ENCODE measurements at places on chromosomes 12 and 14.

- no peak for DNase-seq
These were observed 282.3 kb upstream of the PRICKLE1 start for GRCh38 chr12:42871816-42872215.

- DNase-seq, result no peak
These were observed 2.6 kb downstream of the EXOC5 start for GRCh38 chr14:57266065-57266464.

DNA sequence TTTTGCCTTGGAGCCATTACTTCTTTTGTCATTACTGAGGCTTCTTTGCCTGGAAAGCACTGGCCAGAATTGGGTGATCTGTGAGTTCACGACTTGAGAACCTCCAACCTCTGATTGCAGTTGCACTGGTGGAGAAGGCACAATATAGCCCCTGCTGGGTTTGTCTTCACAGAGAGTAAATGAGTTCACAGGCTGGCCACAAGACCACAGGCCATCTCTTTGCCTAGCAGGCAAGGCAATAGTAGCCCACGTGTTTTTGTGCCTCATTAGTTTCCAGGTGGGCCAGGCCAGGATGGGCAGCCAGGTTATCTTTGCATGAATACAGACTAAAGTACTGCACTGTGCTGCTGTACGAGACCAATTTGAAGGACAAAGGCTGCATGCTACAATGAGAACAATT is 468.8 kb downstream of the NRXN3 start:
- no peak for DNase-seq

GRCh38 chr14:53350429-53350828 is 197.3 kb upstream of the DDHD1 start:
- no peak for DNase-seq

- DNase-seq, result no peak
These were observed 59.8 kb downstream of the PRMT8 start for GRCh38 chr12:3550839-3551238.

- DNase-seq, result no peak
These were observed 45.0 kb downstream of the SYNE3 start for GRCh38 chr14:95471476-95471875.

GRCh38 chr12:14930299-14930698 is 8.0 kb downstream of the ERP27 start:
- DNase-seq, result no peak

GRCh38 chr12:111569363-111570083 is 29.6 kb downstream of the ATXN2 start:
- no peak for DNase-seq

DNA sequence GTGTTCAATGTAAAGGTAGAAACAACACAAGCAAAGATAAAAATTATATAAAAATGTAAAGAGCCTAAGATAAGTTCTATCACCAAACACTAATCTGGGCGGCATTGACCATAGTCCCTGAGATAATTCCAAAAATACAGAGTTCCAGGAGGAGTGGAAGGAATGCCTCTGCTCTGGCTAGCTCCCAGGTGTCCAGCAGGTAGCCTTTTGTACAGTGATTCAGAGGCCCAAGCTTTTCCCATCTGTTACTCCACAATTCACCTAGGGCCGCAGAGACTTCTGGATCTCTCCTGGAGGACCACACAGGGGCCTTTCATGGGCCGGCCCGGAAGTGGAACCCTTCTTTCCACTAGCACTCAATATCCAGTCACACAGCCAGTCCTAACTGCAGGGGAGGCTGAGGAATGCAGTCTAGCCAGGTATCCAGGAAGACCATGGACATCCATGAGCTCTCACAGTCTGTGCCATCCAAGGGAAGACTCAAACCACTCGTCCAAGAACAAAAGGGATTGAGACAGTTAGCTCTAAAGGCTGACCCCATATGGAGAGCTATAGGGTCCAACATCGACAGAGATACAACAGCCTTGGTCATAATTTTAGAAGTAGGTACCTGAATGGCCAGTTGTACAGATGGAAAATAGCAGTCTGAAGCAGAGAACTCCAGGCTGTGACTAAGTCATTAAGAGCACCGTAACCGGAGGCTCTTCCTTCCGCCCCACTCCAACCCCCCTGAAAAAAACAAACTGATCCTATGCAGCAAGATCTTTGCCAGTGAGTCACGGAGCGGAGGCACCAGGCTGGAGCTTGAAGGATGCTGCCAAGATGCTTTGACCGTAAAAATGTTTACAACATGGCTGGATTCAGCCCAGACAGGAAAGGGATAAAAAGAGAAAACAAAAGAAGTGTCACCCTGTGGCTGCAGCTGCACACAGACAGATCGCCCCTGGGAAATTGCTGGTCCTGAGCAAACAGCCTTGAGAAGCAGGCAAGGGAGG is 204.8 kb downstream of the NUAK1 start:
- no peak for DNase-seq

DNA sequence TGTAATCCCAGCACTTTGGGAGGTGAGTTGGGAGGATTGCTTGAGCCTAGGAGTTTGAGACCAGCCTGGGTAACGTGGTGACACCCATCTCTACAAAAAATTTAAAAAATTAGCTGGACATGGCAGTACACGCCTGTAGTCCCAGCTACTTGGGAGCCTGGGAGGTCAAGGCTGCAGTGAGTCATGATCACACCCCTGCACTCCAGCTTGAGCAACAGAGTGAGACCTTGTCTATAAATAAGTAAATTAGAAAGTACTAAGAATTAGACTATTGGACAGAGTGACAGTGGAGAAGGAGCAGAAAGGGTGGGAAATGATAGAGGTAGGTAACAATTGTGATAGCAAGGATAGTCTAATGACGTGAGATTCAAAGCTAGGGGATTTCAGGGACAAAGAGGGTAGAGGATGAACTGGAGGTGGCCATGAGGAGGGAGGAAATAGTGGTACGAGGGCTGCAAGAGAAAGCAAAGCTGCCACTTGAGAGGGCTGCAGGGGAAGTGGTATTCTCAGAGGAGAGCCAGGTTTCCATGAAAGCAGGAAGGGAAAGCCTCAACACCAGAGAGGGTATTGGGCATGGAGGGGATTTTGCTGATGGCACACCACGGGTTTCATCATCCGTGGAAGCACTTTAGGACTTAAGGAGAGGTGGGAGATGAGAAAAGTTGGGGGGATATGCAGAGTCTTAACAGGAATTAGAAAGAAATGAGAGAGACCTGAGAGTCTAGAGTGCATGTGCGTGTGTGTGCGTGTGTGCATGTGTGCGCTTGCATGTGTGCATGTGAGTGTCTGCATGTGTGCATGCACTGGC is 85.6 kb downstream of the SYNE2 start:
- no peak for DNase-seq

GRCh38 chr12:130646716-130647370 is 69.3 kb downstream of the RIMBP2 start:
- DNase-seq, result no peak

DNA sequence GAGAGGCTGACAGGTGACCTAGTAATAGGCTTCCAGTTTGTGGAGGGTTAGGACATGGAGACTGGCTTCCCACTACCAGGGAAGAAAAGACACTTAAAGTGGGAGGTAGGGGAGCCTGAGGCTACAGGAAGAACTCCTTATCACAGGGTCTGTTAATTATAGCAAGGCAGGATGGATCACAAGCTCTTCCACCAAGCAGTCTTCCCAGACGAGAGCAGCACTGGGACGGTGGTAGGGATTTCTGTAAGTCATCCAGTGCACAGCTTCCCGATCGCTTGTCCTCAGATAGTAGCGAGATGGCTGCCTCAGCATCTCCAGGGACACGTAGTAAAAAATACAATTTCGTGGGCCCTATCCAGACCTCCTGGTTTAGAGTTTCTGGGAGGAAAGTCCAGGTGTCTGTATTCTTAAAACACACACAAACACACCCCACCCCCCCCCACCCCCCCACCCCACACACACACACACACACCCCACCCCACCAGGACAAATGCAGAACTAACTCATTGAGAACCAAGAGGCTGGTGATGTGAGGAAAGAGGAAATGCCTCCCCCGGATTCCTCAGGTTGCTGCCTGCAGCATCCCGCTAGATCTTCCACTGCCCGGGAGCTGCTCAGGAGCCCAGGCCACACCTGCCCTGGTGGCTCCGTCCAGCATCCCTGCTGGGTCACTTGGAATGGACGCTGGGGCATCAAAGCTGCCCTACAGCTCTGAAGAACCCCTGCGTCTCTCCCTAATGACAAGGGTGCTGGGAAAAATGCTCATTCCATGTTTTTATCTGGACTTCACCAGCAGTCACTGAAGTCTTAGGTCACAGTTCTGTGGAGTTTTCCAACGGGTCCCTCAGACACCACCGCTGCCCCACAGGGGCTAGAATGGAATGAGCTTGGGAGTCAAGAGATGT is 307.2 kb downstream of the CACNA1C start:
- no peak for DNase-seq

DNA sequence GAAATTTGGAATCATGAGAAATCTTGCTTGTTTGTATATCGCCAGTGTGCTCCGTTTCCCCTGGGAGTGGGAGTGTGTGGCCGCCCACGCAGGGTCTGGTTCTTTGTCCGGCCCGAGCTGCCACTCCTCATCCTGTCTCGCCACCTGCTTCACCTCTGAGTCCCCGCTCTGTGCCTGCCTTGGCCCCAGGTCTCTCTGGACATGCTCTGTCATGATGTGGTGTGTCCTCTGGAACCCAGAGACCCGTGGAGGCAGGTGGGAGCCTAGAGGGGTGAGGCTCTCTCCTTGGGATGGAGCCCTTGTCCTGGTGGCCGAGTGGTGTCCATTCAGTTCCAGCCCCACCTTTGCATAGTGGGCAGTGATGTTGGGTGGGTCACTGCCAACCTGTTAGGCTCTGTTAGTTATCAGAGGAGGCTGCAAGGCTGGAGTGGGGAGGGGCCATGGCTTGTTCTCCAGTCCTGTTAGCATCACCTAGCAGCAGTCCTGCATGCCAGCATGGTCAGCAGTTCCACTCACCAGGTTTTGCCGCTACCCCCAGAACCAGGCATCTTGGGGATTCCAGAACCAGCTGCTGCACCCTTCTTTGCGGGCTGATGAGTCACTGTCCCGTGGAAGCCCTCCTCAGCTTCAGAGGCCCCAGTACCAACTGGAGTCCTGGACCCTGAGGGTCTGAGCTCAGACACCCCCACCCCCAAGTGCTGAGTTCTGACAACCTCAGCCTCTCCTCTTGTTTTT is 76.5 kb downstream of the EP400 start:
- no peak for DNase-seq

DNA sequence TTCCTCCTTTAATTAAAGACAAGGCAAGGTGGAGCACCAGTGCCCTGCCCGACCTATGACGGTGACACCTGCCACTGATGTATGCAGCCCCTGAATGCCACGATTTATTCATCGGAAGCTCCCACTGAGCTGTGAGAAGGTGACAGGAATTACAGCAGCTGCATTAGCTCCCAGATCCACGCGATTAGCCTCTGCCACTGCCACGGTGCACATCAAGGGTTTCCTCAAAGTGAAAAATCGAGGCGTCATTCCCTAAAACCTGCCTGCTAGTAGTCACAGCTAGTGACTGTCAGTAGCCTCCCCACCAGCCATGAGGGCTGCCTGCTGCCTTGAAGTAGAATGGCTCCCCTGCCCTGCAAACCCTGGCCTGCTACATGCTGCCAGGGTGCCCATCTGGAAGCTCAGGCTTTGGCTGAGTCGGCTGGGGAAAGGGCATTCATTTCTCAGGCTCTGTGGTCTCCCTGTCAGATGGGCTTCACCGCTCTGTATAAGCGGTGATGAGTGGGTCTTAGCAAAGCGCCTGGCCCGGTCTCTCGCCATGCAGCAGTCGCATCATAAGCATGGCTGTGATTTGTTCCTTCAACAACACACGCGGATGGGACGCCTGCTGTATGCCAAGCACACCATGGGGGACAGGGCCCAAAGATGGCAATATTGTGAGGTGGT is 8.2 kb upstream of the BCL11B start:
- DNase-seq, result no peak

DNA sequence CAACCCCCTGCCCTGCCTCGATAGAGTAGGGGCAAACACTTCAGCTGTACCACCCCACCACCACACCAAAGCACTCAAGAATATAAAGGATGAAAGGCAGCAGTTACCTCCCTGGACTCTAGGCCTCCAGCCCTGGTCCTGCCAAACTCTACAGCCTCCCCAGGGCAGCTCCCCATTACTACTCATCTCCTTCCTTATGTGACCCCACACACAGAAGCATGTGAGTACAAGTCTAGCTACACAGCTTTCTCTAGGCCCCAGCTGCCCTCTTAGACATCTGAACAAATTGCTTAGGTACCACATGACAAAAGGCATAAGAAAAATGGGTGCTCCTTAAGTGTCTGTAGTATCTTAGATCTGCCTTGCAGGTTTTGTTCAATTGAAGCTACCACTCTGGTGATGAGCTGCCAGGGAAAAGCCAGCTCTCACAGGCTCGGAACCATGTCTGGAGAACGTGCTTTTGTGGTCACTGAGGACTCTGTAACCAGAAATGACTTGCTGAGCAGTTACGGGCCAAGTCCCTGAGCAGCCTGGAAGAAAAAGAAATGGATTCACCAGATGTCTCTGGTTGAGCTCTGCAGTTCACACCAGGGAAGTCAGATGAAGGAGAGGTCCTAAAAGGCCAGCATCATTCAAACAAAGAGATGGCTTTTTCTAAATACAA is 32.8 kb downstream of the FMNL3 start:
- no peak for DNase-seq

DNA sequence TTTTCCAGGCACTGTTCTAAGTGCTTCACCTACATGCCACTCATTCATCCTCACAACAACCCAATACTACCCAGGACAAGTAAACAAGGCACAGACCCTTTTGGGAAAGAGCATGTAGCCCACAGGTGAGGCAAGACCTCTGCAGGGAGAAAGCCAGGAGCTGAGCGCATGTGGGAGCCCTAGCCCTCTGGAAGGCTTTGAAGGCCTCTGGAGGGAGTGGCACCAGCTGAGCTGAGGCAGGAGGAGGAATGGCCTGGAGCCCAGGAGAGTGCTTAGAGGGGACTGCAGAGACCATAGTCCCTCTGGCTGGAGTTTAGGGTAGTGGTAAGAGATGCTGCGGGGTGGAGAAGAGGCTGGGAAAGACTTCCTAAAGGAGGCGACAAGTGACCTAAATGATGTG is 516.5 kb downstream of the FUT8 start:
- no peak for DNase-seq

GRCh38 chr14:80572666-80573065 is 361.4 kb upstream of the DIO2 start:
- DNase-seq, result no peak

DNA sequence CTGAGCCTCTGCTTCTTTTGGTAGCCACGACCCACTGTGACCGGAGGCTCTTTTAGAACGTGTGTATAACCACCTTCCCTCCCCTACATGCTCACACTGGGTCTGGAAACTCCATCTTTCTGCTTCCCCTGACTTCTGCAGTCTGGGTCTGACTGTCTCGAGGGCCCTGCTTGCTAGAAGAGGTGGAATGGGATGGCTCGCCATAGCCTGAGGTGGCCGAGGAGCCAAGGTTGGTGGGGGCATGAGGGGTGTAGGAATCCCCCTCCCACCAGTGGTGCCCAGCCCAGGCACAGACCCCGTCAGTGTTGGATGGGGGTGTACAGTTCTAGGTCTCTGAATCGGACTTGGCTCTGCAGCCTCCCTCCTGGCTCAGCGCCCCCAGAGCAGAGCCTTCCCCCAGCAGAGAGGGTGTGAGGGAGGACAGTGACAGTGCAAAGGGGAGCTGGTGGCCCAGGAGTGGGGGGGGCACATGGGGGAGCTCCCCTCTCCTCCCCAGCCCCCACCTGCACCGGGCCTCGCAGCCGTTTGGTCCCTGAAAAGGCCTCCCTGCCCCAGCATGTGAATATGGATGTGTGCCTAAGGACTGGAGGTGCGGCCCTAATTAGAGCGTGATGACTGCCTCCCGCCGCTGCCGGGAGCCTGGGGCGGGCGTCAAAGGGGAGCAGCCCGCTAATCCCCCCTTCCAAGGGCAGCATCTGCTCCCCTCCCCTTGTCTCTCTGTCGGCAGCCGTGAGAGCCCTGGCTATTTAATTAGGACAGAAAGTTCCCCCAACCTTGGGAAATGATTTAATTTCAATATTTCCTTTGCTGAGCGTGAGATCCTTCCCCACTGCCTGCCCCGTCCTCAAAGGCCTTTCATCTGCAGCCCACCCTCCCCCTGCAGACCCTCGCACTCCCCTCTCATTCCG is 196.2 kb upstream of the C14orf180 start:
- no peak for DNase-seq

Measured in stimulated activated effector memory CD8-positive, alpha-beta T cell treated with anti-CD3 and anti-CD28 coated beads, Interleukin-12 subunit alpha, Interleukin-12 subunit beta, amount 100 ng/mL, for 72 hours (primary cell).